ENCODE measurements at places on chromosomes 16 and 17.

DNA sequence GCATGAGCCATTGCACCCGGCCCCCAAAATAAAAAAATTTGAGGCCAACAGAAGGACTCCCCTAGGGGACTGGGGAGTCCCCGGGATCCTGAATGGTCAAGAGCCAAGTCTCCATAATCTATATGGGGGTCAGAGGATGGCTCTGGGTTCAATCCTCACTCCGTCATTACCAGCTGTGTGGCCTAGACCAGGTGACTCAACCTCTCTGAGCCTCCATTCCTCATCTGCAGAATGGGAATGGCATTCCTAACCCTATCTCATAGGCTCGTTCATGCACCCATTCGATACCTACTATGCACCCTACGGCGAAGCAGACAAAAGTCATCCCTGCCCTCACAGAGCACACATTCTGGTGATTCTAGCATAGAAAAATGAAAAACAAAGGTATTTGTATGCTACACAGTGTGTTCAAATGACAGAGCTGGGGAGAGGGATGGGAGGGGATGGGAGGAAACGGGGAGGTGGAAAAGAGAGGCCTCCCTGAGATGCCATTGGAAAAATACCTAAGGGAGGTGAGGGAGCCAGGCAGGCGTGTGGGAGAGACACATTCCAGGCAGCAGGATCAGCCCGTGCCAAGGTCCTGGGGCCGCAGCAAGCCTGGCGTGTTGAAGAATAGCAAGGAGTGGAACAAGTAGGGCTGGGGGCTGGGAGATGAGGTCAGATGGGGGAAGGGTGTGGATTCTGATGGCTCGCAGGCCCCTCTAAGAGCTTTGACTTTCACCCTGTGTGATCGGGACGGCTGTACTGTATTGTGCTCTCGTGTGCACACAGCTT, 71.2 kb downstream of the RMI2 start:
- no peak for DNase-seq

- no peak for DNase-seq
Observed at GRCh38 chr16:5508371-5508770, 410.8 kb upstream of the EEF2KMT start.

GRCh38 chr16:35687781-35688180, 2228.4 kb downstream of the TP53TG3F start:
- no peak for DNase-seq

GRCh38 chr16:19393226-19394111, 24.2 kb upstream of the TMC5 start:
- peak; percentile 81 for DNase-seq

GRCh38 chr16:56108056-56108471, 83.2 kb upstream of the GNAO1 start:
- no peak for DNase-seq

- peak; percentile 98 for DNase-seq
Observed at GRCh38 chr17:59373882-59374495, 42.5 kb downstream of the YPEL2 start.

GRCh38 chr16:53036066-53036465, 16.6 kb downstream of the CHD9NB start:
- no peak for DNase-seq

Measured in fibroblast of villous mesenchyme (primary cell).